ENCODE measurements at places on chromosomes 12 and 14. TPM values are rescaled to one million over a fixed set of nuclear protein-coding genes. Genes with fewer than 3 reads are reported as not detected.

DNA sequence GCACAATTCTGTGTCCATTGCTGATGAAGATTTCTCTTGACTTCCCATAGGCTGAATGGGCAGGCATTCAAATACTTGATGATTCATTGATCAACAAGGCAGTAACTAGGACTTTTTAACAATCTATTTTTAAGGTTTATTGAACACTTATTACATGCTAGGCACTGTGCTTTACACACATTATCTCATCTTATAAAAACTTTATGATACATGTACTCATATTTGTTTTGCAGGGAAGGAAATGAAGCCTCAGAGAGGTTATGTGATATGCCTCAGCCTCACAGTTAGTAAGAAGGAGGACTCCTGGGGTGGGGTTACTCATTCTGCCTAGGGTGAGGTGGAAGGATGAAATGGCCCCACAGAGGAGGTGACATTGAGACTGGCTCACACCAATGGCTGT is 12.9 kb upstream of the EMP1 start:
- H3K4me1 ChIP-seq: no peaks in the 10 kb centered on the region
- H3K27ac ChIP-seq: no peak overlapping the region
- no peaks in the 10 kb centered on the region for H3K27me3 ChIP-seq
- DNase-seq: no peak
- no peak overlapping the region for H3K4me3 ChIP-seq

DNA sequence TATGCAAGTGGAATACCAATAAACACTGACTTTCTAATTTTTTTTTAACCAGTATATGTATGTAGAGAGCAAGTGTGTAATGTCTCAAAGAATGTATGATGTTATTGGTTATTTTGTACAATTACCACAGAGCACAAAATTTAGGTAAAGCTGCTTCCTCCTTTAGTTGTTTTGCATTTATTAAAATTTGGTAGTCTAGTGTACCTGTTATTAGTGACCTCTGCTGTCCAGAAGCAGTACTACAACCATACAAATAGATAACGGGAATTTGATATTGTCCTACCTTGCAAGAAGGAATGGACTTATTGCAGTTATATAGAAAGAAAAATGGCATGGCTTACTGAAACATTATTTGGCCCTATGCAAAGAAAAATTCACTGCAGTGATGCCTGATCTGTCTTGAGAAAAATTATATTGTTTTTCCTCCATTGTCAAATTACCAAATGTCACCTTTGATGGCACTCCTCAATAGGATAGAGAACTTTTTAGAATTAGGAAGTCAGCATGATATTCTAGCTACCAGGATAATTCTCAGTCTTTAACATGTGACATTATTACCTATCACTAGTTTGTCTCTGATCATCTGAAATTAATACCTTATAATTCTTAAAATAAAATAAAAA is 153.9 kb upstream of the RMST start:
- H3K27ac ChIP-seq: no peak overlapping the region
- no peak overlapping the region for H3K4me3 ChIP-seq
- H3K36me3 ChIP-seq: no peaks in the 10 kb centered on the region
- no peaks in the 10 kb centered on the region for H3K4me1 ChIP-seq

- peak overlapping the region; percentile 65 for H3K4me3 ChIP-seq
- peak; percentile 65 for DNase-seq
- no peaks in the 10 kb centered on the region for H3K36me3 ChIP-seq
- H3K4me1 ChIP-seq: peaks cover 50% of the 10 kb centered on the region
- no peaks in the 10 kb centered on the region for H3K27me3 ChIP-seq
Measured at GRCh38 chr12:13203034-13203922, 6.8 kb downstream of the EMP1 start.

- DNase-seq: no peak
- no peaks in the 10 kb centered on the region for H3K27me3 ChIP-seq
- no peak overlapping the region for H3K4me3 ChIP-seq
- H3K27ac ChIP-seq: no peak overlapping the region
- H3K4me1 ChIP-seq: peaks cover 6% of the 10 kb centered on the region
Measured at GRCh38 chr12:111761099-111761498, 5.6 kb upstream of the ALDH2 start.

- peaks cover 100% of the 10 kb centered on the region for H3K4me1 ChIP-seq
- DNase-seq: no peak
- H3K27ac ChIP-seq: peak overlapping the region; percentile 94
- no peaks in the 10 kb centered on the region for H3K27me3 ChIP-seq
- no peak overlapping the region for H3K4me3 ChIP-seq
- peaks cover 15% of the 10 kb centered on the region for H3K36me3 ChIP-seq
Measured at GRCh38 chr12:6219980-6220379, 19.8 kb downstream of the CD9 start.

GRCh38 chr12:9632766-9633165 is 25.1 kb upstream of the KLRB1 start:
- H3K36me3 ChIP-seq: no peaks in the 10 kb centered on the region
- no peak overlapping the region for H3K27ac ChIP-seq
- no peak for DNase-seq
- H3K4me1 ChIP-seq: no peaks in the 10 kb centered on the region
- no peaks in the 10 kb centered on the region for H3K27me3 ChIP-seq

DNA sequence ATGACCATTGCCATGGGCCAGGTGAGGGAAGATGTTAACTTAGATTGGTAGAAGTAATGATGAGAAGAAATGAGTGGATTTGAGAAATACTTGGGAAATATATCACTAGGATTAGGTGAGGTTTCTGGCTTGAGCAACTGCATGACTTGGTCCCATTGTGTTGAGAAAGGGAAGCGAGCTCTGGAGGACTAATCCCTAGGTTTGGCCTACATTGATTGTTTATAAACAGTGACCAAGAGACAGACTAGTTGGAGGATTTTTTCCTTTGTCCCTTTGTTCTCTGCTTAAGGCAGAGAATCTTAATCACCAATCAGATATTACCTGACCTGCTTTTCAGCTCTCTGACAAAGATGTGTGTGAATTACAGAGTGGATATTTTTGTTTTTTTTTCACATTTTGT is 100.5 kb downstream of the AEBP2 start:
- DNase-seq: no peak
- peaks cover 11% of the 10 kb centered on the region for H3K36me3 ChIP-seq
- no peak overlapping the region for H3K4me3 ChIP-seq
- H3K4me1 ChIP-seq: no peaks in the 10 kb centered on the region
- no peak overlapping the region for H3K27ac ChIP-seq

- peak overlapping the region; percentile 90 for H3K27ac ChIP-seq
- no peak for DNase-seq
- H3K4me1 ChIP-seq: peaks cover 20% of the 10 kb centered on the region
- no peaks in the 10 kb centered on the region for H3K36me3 ChIP-seq
- H3K27me3 ChIP-seq: no peaks in the 10 kb centered on the region
Measured at GRCh38 chr12:76346798-76347420, 1.3 kb downstream of the BBS10 start.

DNA sequence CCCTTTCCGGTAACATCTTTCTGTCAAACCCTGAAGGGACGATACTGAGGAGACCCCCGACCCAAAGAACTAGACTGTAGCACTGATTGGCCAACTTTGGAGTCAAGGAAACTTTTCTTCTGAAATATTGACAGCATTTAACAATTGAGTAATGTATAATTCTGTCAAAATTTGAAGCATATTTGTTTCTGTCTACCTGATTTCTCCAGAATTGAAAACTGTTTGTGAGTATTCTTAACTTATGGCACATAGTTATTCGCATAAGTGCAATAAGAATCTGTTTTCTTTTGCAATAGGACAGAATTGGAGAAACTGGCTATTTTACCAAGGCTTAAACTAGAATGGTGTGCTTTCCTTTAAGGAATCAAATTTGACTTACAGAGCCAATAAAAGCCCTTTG is 267.1 kb upstream of the FOXN3 start:
- no peak for DNase-seq
- no peaks in the 10 kb centered on the region for H3K36me3 ChIP-seq
- no peak overlapping the region for H3K27ac ChIP-seq
- no peaks in the 10 kb centered on the region for H3K27me3 ChIP-seq

Gene GARIN6
- not detected for total RNA-seq

Gene TAS2R50
- 0.84 TPM for total RNA-seq

Gene EML5
- total RNA-seq: 0.87 TPM
